Left ventricle myocardium inferior (tissue), 1 donor: ENCODE measurements at places on chromosomes 2 and 18. TPM values are rescaled to one million over a fixed set of nuclear protein-coding genes. Genes with fewer than 3 reads are reported as not detected.
A peak's percentile ranks its signal among the peaks of the same experiment; 100 is the strongest.

- peak; percentile 35 for DNase-seq
Measured at GRCh38 chr2:101518578-101519492, 43.9 kb upstream of the RFX8 start.

PCARE gene
- 0.74 TPM for total RNA-seq

DNA sequence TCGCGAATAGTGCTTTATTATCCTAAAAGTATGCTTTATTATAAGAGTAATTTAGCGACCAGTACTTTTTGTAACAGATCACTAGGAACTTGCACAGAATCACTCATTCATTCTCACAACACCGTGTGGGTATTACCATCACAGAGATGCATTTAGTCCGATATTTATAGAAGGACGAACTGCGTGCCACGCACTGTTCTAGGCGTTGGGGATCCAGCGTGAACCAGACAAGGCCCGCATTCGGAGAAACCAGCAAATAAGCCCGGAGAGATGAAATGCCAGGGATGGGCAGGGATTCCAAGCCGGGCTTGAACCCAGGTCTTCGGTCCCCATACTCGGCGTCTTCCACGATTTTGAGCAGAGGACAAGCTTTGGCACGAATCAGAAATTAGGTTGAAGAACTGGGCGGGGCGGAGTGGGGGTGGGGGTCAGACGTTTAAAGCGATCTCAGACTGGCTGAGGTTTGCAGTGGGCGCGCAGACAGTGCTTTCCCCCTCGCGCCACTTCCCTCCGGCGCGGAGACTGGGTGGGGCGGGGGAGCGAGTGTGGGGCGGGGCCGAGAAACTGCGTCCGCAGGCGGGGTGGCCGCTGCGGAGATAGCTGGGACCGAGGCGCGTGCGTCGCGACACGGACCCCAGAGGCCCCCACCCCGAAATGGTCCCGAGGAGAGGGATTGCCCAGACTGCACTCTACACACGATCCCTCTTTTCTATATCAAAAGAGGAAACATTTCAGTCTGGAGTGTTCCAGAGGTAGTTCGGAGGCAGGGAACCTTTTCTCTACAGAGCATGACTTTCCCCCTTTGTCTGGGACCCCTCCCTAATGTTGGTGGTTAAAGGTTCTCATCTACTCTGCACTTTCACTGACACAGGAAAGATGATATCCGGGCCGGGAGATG, 1.1 kb upstream of the CXCR4 start:
- peak; percentile 65 for DNase-seq

PDE11A gene
- 2.5 TPM for total RNA-seq

CBLN2 gene
- not detected for total RNA-seq

- no peak for DNase-seq
Measured at GRCh38 chr2:112154246-112155117, 16.3 kb downstream of the FBLN7 start.

OSR1 gene
- total RNA-seq: 2.7 TPM

DNA sequence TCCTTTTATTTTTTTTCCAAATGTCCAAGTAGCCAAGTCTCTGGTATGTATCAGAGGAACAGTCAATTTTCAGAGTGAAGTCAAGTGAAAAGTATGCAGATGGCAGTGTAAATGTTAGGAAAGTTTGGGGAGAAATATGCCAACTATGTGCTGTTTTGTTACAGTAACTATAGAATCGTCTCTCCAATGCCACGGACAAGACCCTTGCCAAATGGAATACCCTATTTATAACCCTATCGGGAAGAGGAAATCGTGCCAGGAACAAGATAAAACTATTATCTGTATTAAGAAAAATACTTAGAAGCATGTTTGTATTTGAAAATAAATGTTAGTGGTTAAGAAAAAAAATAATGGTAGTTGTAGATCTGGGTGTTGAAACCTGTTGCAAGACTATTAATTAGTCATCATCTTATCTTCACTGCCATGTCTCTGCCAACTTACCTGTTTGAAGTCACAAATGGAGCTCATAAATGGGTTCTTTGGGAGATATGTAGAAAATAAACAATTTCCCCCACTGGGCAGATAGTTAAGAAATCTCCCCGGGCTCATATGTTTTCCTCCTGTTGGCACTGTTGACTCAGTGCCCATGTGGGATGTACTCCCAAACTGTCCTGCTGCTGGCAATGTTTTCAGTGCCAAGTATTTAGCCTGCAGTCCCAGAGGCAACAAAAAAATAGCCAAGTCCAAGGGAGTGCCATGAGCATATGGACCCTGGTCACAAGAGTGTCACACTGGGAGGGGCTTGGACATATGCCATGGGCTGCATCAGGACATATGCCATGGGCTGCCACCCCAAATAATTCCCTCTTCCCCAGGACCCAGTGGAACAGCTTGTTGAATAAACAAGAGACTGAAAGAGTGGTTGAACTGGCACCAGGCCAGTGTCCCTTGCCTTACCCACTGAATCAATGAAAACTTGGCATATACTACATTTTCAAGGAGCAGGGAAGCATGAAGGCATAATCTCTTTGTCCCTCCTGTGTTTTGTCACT, 366.9 kb downstream of the OSR1 start:
- DNase-seq: peak; percentile 31

G6PC2 gene
- not detected for total RNA-seq

LYPD6B gene
- total RNA-seq: not detected

DNA sequence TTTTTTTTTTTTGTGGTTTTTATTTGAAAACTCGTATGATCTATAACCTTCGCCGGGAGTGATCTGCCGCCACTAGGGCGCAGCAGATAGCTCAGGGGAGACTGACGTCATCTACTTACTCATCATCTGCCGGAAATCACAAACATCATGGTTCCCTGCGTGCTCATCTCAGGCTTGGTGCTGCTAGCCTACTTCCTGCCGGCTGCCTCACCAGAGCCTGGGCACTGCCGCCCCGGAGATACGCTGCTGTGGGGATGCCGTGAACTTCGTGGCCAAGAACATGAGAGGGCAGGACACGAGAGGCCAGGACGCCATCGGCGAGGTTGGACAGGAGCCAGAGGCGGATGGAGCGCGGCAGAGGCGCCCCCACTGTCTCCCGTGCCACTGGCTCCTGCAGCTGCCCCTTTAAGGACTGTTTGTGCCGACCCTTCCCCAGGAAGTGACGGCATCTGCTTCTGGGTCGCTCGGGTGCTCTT, 68.8 kb downstream of the DOK6 start:
- no peak for DNase-seq

DNA sequence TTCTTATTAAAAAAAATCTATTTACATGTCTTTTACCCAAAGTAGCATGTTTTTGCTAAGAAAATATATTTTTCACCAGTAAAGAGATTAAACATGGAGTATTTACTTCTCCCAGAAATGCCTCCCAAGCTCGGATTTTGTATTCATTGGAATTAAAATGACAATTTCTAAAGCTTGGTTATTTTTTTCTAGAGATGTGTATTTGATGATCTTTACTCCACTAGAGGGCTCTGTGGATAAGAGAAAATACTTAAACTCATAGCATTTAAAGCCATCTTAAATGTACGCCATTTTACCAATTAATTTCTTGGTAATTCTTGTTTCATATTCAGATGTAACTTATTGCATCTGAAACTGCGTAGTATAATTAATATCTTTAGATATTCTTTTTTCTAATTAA, 461.4 kb downstream of the GALR1 start:
- no peak for DNase-seq

SCG2 gene
- 0.19 TPM for total RNA-seq

DNA sequence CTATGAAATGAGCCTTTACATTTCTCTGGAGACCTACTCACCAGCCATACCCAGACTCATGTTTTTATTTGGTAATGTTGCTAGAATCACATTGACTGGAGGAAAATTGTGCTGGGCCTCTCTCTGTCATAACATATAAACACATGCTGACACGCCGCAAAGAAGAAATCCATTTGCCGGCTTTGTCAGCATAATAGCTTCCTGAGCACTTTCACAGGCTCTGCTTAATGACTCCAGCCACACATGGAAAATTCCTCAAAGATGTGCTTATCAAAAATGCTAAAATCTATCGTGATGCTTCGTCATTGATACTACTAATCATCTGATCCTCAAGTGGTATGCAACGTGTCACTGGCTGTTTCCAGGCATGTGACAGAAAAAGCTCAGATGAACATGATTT, 63.1 kb downstream of the RND3 start:
- DNase-seq: no peak

THSD7B gene
- total RNA-seq: 0.22 TPM

GRCh38 chr2:74747411-74748080, 86.4 kb upstream of the HK2 start:
- DNase-seq: no peak

DNA sequence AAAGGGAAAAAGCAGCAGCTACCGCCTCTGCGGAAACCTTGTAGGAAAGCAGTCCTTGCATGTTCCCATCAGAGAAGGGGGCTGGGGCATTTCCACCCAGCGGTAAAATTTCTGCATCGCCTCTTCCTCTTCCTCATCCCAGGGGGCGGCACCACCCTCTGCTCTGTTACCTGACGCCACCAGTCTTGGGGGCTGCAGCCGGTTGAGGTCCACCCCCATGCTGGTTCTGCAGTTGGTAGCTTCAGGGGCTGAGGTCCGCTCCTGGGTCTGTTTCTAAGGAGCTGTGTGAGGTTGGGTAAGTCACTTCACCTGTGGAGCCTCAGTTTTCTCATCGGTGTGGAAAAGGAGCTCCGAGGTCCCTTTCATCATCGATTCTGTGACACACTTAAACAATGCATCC, 14.2 kb upstream of the AGAP1 start:
- no peak for DNase-seq
